ENCODE measurements at places on chromosomes 12 and 14. TPM values are rescaled to one million over a fixed set of nuclear protein-coding genes. Genes with fewer than 3 reads are reported as not detected.
A peak's percentile ranks its signal among the peaks of the same experiment; 100 is the strongest.

Gene SERPINA9
- not detected for total RNA-seq

Gene VASH1
- 9.0 TPM for total RNA-seq

Gene FAR2
- 14.5 TPM for total RNA-seq

Gene SDS
- total RNA-seq: 0.36 TPM

Gene ZCCHC8
- total RNA-seq: 45.3 TPM

Gene BIN2
- 161 TPM for total RNA-seq

Gene ST8SIA1
- 13.8 TPM for total RNA-seq

Gene DHRS2
- total RNA-seq: 0.17 TPM

DNA sequence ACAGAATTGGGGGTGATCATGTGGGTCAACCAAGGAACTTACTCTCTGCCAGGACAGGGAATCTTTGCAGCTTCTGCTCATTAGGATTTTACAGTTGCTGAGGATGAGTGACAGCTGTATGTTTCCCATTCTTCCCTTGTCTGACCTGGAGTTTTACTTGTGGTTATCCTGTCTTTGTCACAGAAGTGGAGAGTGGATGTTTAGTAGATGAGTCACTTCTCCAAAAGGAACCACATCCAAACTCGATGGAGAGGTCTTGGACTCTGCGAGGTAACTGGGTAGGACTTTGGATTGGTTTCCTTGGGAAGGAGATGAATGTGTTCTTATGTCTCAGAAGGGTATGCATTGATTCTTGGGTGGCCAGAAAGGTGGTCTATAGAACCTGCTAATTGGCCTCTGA is 53.8 kb upstream of the USP44 start:
- H3K4me1 ChIP-seq: no peaks in the 10 kb centered on the region
- no peak for DNase-seq
- no peak overlapping the region for H3K4me3 ChIP-seq
- no peak overlapping the region for H3K27ac ChIP-seq
- H3K36me3 ChIP-seq: no peaks in the 10 kb centered on the region

DNA sequence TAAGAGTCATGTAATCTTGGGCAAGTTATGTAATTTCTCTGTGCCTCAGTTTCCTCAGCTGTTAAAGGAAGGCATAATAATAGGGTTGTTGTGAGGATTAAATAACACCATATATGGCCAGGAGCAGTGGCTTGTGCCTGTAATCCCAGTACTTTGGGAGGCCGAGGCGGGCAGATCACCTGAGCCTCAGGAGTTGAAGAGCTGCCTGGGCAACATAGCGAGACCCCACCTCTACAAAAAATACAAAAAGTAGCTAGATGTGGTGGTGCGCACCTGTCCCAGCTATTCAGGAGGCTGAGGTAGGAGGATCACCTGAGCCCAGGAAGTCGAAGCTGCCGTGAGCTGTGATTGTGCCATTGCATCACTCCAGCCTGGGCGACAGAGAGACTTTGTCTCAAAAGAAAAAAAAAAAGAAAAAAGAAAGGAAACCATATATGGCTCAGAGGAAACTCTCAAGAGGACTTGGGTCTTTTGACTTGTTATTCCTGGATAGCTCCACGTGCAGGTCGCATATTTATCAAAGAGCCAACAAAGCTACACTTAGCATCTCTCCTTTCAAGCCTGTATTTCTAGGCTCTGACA is 6.9 kb downstream of the GPRC5A start:
- no peak overlapping the region for H3K27ac ChIP-seq
- peaks cover 19% of the 10 kb centered on the region for H3K27me3 ChIP-seq
- no peak overlapping the region for H3K4me3 ChIP-seq
- peaks cover 4% of the 10 kb centered on the region for H3K4me1 ChIP-seq
- no peaks in the 10 kb centered on the region for H3K36me3 ChIP-seq
- DNase-seq: no peak

GRCh38 chr12:131124487-131125280 is 171.0 kb downstream of the ADGRD1 start:
- H3K27ac ChIP-seq: no peak overlapping the region
- H3K27me3 ChIP-seq: peaks cover 4% of the 10 kb centered on the region
- H3K4me3 ChIP-seq: no peak overlapping the region
- H3K36me3 ChIP-seq: no peaks in the 10 kb centered on the region

GRCh38 chr14:94421316-94421715 is 31.3 kb downstream of the SERPINA11 start:
- no peak for DNase-seq
- H3K4me3 ChIP-seq: no peak overlapping the region
- H3K27ac ChIP-seq: no peak overlapping the region
- peaks cover 19% of the 10 kb centered on the region for H3K27me3 ChIP-seq

- peaks cover 21% of the 10 kb centered on the region for H3K27me3 ChIP-seq
- H3K4me3 ChIP-seq: no peak overlapping the region
- peak overlapping the region; percentile 25 for H3K27ac ChIP-seq
- no peak for DNase-seq
Measured at GRCh38 chr14:72613231-72613974, 280.5 kb downstream of the DPF3 start.

DNA sequence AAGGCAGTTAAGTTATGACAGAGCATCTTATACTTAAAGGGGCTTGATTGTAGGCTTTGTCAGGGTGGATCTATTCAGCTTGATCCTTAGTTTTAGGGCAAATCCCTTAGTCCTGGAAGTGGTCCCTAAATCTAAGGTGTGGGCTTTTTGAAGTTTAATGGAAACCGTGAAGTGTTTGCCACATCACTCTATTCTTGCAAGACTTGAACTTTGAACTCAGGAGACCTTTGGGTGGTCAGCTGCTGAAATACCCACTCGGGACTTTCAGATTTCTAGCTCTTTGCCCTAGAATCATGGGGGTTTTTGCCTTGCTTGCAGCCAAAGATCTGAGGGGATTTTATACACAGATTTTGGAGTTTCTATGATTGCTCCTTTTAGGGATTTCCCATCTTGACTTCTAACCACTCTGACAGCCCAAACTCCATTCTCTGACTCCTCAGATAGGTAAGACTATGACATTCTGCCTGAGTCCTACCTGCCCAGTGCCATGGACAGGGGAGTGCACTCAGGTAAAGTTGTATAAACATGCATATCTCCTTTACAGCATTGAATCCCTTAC is 39.9 kb downstream of the SNAPC1 start:
- H3K36me3 ChIP-seq: no peaks in the 10 kb centered on the region
- H3K27ac ChIP-seq: no peak overlapping the region
- peaks cover 7% of the 10 kb centered on the region for H3K4me1 ChIP-seq
- no peak overlapping the region for H3K4me3 ChIP-seq

DNA sequence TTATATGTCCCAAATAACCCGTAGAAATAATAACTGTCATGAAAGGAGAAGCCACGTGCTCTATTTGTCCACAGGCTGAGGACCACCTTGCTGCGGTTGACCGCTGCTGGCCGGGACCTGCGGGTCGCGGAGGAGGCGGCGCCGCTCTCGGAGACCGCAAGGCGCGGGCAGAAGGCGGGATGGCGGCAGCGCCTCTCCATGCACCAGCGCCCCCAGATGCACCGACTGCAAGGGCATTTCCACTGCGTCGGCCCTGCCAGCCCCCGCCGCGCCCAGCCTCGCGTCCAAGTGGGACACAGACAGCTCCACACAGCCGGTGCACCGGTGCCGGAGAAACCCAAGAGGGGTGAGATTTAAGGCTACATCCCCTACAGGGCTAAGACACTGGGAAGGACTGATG is 21.0 kb downstream of the RPGRIP1 start:
- peak; percentile 39 for DNase-seq
- peaks cover 51% of the 10 kb centered on the region for H3K27me3 ChIP-seq
- peaks cover 5% of the 10 kb centered on the region for H3K4me1 ChIP-seq
- H3K4me3 ChIP-seq: no peak overlapping the region
- H3K27ac ChIP-seq: no peak overlapping the region
- H3K36me3 ChIP-seq: no peaks in the 10 kb centered on the region

DNA sequence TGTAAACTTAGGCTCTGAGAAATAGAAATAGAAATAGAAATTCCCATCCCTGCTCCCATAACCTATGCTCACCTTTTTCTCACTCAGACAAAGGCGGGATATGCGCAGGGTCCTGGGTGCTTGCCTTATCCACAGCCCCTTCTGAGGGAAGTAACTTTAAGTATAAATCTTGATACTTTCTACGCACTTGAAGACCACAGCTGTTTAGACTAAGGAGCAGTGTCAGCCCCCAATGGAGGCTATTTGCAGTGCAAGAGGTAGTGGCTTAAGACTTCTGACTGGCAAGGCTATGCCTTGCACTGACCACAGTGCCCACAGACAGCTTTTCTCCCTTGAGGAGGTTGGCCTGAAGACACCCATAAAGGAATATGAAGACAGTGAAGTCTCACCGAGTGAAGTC is 35.2 kb downstream of the ASCL1 start:
- no peak overlapping the region for H3K27ac ChIP-seq
- DNase-seq: no peak
- H3K4me1 ChIP-seq: peaks cover 6% of the 10 kb centered on the region
- peaks cover 4% of the 10 kb centered on the region for H3K27me3 ChIP-seq
- H3K36me3 ChIP-seq: no peaks in the 10 kb centered on the region
- no peak overlapping the region for H3K4me3 ChIP-seq

GRCh38 chr12:92784797-92785562 is 82.2 kb downstream of the PLEKHG7 start:
- H3K27me3 ChIP-seq: no peaks in the 10 kb centered on the region
- H3K4me3 ChIP-seq: no peak overlapping the region
- H3K36me3 ChIP-seq: peaks cover 21% of the 10 kb centered on the region
- H3K4me1 ChIP-seq: peaks cover 5% of the 10 kb centered on the region
- H3K27ac ChIP-seq: no peak overlapping the region

GRCh38 chr14:71116568-71117122 is 209.4 kb downstream of the PCNX1 start:
- peaks cover 7% of the 10 kb centered on the region for H3K4me1 ChIP-seq
- H3K4me3 ChIP-seq: no peak overlapping the region
- DNase-seq: no peak
- no peaks in the 10 kb centered on the region for H3K27me3 ChIP-seq
- H3K36me3 ChIP-seq: peaks cover 30% of the 10 kb centered on the region
- H3K27ac ChIP-seq: no peak overlapping the region

DNA sequence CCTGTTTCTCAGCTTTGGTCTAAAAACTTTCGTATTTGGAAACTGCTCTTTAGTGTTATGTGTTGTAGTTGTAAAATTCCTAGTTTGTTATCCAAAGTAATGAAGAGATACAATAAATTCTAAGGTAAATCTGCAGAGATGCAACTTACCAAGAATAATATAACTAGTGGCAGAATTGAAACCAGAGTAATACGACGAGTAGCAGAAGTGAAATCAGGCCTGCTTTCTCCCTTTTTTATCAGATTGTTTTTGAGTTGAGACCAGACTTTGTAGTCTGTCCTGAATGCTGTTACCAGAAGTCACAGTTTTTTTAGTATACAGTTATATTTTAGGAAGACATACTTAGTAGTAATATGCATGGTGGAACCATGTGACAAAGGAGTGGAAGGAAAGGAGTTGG is 12.5 kb downstream of the PAPOLA start:
- no peak overlapping the region for H3K4me3 ChIP-seq
- peaks cover 37% of the 10 kb centered on the region for H3K4me1 ChIP-seq
- peaks cover under 1% of the 10 kb centered on the region for H3K36me3 ChIP-seq
- no peak overlapping the region for H3K27ac ChIP-seq
- H3K27me3 ChIP-seq: no peaks in the 10 kb centered on the region

DNA sequence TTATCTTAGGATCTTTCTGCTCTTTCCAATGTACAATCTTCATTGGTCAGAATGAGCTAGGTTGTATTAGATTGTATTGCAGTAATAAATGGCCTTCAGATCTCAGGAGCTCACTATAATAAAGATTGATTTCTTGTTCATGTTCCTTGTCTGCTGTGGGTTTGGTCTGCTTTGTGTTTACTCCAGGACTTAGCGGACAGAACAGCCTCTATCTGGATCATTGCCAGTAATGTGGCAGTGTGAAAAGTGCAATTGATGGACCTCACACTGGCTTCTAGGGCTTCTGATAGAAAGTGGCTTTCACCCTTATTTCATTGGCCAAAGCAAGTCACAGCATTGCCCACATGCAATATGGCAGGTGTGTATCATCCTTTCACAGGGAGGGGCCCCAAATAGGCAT is 81.2 kb downstream of the BTG1 start:
- H3K4me3 ChIP-seq: no peak overlapping the region
- no peak overlapping the region for H3K27ac ChIP-seq
- H3K27me3 ChIP-seq: no peaks in the 10 kb centered on the region
- peaks cover 3% of the 10 kb centered on the region for H3K36me3 ChIP-seq
- peaks cover 9% of the 10 kb centered on the region for H3K4me1 ChIP-seq
- no peak for DNase-seq

GRCh38 chr12:127928178-127928577 is 338.8 kb upstream of the TMEM132C start:
- no peak for DNase-seq
- no peak overlapping the region for H3K27ac ChIP-seq
- H3K27me3 ChIP-seq: no peaks in the 10 kb centered on the region
- H3K4me1 ChIP-seq: no peaks in the 10 kb centered on the region
- no peak overlapping the region for H3K4me3 ChIP-seq

DNA sequence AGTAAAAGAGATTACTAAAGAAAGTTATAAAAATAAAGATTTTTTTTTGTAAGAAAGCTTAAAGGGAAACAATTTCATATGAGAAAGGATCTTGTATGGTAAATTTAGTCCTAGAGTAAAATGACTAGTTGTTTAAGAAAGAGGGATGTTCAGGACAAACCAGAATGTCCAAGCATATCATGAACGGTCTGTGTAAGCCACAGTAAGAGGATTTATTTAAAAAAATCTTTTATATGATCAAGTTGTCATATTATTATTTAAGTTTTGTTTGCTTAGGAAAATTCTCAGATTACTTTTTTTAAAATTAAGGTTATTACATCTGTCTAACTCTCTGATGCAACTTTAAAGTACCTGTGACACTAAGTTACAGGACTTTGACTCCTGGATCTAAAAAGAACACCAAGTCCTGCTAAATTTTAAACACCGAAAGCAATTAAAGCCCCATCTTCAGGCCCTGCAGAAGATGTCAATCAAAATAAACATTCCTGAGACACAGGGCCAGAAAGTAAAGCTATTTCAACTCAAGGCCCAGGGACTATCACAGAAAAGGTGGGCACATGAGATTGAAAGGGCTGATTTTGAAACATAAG is 17.3 kb upstream of the CCDC196 start:
- H3K4me1 ChIP-seq: no peaks in the 10 kb centered on the region
- DNase-seq: no peak
- H3K27ac ChIP-seq: no peak overlapping the region
- H3K4me3 ChIP-seq: no peak overlapping the region

GRCh38 chr14:64201296-64201695 is 92.9 kb downstream of the ESR2 start:
- peaks cover 15% of the 10 kb centered on the region for H3K36me3 ChIP-seq
- DNase-seq: no peak
- H3K27me3 ChIP-seq: no peaks in the 10 kb centered on the region
- H3K27ac ChIP-seq: no peak overlapping the region
- peaks cover 11% of the 10 kb centered on the region for H3K4me1 ChIP-seq

DNA sequence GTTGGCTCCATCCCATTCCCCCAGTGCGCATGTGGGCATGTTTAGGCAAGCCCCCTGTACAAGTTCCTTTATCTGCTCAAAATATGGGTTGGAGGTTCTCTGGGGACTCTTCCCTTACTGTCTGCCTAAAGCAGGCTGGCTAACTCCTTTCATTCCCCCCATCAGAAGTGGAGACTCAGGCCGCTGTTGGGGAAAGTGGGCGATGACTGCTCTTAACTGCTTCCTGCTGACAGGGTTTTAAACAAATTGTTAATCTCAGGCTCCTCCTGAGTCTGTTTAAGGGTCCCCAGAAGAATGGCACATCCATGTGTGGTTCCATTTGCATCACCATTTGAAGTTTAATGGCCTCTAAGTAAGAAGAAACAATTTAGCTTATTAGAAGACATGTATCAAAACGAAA is 15.4 kb upstream of the FAR2 start:
- DNase-seq: no peak
- no peaks in the 10 kb centered on the region for H3K4me1 ChIP-seq
- no peak overlapping the region for H3K27ac ChIP-seq
- H3K36me3 ChIP-seq: no peaks in the 10 kb centered on the region

All from activated naive CD8-positive, alpha-beta T cell treated with anti-CD3 and anti-CD28 coated beads, Interleukin-2, amount 10 ng/mL, durations not matched to agents 7 days and 5 days (primary cell).